ENCODE measurements at places on chromosomes 3 and 15.
A peak's percentile ranks its signal among the peaks of the same experiment; 100 is the strongest.

DNA sequence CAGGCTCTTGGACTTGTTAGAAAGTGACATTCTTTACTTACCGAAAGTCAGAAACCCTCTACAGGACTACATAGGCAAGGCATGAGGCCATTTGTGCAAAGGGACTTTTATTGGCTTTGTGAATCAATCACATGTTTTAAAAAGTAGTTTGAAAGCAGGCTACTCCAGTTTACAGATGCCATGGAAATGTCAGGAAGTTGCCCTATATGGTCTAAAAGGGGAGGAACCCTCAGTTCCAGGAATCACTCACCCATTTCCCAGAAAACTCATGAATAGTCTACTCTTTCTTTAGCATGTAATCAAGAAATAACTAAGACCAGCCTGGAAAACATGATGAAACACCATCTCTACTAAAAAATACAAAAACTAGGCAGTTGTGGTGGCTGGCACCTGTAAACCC is 51.0 kb upstream of the MKRN3 start:
- no peak for DNase-seq

- peak; percentile 2 for DNase-seq
These were observed 60.0 kb upstream of the STT3B start for GRCh38 chr3:31472479-31473390.

DNA sequence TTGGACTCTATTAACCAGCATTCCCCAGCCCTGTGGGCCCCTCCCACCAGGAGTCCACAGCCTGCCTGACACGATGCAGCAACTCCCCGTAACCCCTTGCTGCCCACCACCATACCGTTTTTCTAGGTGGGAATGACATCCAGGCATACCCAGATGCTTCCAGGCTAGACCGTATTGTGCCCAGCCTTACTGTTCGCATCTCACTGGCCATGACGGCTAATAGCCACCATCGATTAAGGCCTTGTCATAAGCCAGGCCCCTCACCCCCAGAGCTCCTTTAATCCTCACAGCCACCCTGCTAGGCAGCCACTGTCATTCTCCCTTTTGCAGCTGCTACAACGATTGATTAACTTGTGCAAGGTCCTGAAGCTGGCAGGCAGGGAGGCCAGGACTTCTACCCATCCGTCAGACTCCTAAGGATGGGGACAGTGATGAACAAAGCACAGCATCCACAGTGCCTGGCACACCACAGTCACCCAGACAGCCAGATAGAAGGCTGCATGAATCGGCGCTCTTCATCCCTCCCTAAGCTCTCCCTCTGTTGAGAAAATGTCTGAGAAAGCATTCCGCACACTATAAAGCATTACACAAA is 60.0 kb upstream of the FLNB start:
- DNase-seq, result no peak

DNA sequence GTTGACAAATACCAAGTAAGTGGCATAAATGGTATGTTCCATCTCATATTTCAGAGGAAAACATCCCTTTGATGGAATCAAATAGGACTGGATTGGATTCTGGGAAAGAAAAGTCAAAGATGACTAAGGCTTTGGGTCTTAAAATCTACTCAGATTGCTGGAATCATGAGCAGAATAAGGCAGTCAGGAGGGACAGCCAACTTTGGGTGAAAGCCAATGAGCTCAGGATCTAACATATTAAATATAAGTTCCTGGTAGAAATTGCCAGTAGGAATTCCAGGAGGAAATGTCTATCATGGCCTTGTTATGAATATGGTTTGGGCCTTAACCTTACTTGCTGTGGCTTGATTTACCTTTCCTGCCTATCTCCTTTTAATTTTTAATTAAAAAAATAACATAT is 55.3 kb downstream of the ISL2 start:
- no peak for DNase-seq
